ENCODE measurements at places on chromosomes 5 and 9.

GRCh38 chr5:40524677-40525076 lies 155.0 kb upstream of the PTGER4 start:
- no peak for DNase-seq

DNA sequence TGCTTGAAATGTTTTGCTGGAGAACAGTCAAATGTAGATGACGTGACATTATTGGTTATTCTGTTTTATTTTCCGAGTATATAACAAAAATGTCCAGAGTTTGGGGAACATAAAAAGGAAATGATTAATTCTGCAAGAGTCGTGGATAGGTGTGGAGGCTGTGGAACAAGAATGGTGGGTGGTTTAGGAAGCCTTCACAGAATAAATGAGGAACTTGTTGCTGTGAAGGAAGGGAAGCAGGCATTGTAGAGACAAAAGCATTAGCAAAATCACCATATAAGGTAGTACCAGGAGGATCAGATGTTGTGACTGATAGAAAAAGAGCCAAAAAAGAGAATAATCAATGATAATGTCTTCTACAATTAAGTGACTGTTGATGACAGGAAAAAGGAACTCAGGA lies 66.2 kb upstream of the CNTLN start:
- no peak for DNase-seq

- no peak for DNase-seq
These were observed 8.2 kb downstream of the GNE start for GRCh38 chr9:36250079-36250478.

GRCh38 chr5:112933651-112934365 lies 11.8 kb upstream of the REEP5 start:
- no peak for DNase-seq

- DNase-seq = no peak
These were observed 470.6 kb downstream of the CCDC171 start for GRCh38 chr9:16023446-16023845.

- no peak for DNase-seq
These were observed 146.4 kb downstream of the GCNT1 start for GRCh38 chr9:76605321-76605900.

GRCh38 chr5:100797861-100798260 lies 105.2 kb downstream of the ST8SIA4 start:
- DNase-seq = no peak

DNA sequence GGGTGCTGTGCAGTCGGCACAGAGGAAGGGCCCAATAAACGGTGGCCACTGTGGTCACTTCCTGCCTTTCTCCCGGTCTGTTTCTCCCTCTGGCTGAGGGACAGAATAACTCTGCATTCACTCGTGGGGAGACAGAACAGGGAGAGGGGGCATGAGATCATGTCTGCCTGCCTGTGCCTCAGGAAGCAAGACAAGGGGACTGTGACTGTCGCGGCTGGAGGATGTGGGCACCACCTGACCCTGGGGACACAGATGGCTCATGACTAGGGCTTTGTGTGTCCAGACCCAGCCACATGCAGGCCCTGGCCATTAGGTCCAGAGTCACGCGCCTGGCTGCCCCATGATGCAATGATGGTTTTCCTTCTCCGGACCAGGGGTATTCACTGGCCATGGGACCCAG lies 5.8 kb downstream of the TRUB2 start:
- DNase-seq = no peak

DNA sequence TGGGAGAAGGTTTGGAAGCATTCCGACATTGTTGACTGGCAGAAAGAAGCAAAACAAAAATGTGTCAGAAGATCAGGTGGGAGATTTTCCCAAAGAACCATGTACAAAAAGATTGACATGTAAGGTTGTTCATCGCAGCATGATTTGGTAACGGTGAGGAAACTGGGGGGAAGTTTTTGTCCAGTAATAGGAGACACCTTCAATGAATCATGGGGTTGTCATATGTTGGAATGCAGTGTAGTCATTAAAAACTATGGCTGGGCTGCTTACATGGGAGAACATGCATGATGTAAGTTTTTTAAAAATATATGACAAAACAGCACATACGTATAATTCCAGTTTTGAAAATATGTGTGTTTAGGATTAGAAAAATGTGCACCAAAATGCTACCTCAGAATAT lies 50.5 kb downstream of the HSD17B3 start:
- no peak for DNase-seq

DNA sequence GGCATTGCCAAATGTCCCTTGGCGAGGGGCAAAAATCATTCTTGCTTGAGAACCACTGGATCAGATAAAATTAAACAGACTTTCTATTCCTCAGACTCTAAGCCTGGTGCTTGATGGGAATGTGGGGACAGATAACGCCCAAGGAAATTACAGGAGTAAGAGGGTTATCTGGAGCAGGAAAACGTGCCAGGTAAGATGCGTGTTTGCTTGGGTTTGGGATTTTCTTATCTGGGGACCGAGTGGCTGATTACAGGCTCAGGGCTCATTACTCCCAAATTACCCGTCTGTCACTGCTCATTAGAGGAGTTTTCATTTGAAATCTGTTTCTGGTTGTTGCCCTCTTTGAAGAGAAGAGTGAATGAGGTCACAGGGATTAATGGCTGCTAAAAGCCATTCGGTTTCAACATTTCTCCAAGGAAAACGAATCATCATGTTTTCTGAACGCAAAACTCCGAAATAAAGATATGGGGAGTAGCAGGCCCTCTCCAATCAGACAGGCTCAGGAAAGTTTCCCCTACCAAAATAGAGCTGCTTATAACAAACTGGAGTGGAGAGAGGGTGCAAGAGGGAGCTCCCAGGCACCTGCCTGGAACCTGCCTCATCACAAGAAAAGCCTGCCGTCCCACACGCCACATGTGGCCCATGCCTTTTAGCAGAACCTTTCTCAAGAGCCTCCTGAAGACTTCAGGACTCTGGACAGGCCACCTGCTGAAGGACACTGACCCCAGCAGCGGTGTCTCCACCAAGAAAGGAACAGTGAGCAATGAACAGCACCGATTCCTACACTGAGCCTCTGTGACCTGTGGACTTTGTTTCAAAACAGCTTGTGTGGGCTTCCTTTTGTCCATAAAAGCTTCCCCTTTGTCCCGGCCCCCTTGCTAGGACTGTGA lies 136.4 kb downstream of the ICE1 start:
- no peak for DNase-seq

- DNase-seq = no peak
These were observed 28.8 kb downstream of the ADAMTSL2 start for GRCh38 chr9:133563291-133563796.

DNA sequence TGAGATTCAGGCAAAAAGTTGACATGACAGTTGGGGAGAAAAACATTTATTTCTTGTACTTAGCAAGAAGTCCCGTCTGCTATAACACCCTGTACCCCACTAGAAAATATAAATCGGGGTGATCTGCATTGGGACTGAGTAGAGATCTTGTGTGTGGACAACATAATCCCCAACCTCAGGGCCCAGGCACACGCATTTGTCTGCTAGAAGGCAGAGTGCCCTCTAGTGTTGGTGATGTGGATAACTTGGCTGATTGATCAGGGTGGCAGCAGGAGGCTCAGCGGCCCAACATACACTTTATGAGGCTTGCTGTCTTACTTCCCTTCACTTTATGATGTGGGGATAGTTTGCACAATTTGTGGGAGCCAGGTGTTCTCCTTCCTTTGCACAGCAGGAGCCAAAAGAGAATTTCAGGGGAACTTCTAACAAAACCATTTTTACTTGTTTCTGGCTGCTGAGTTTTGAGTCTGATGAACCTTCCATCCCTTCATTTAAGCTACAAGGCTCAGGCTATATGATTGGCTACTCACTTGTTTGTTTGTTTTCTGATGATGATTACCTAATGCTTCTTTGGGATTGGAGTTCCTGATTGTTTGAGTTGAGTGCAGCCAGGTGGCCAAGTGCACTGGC lies 263.2 kb downstream of the DMAC1 start:
- DNase-seq = peak; percentile 60

DNA sequence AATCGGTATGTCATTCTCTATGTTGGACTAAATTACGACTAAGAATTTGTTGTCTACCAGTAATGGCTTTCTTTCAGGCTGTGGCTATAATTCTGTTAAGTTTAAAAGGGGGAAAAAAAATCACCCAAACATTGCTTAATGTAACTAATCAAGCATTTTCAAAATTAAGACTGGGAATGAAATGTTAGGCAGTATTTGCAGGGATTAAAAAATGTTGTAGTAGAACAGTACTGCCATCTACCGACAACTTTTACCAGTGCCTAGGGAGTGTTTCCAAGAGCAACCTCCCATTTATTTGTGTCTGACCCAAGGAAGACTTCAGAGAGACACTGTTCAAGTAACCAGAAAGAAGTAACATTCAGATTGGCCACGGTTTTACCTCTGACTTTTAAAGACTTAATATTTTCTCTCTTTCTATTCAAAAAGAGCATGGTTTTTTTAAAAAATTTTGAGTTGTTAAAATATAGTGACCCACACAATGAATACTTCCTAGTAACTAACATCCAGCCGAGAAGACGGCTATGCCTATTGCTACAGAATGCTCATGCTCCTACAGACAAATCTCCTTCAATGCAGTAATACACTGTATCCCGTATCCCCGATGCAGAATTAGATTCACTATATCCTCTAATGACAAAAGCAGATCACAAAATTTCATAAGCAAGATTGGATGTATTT lies 92.4 kb downstream of the ARL15 start:
- no peak for DNase-seq

GRCh38 chr9:124551472-124552272 lies 44.5 kb upstream of the NR5A1 start:
- no peak for DNase-seq

- DNase-seq = no peak
These were observed 27.3 kb downstream of the SLC31A2 start for GRCh38 chr9:113178087-113178486.

DNA sequence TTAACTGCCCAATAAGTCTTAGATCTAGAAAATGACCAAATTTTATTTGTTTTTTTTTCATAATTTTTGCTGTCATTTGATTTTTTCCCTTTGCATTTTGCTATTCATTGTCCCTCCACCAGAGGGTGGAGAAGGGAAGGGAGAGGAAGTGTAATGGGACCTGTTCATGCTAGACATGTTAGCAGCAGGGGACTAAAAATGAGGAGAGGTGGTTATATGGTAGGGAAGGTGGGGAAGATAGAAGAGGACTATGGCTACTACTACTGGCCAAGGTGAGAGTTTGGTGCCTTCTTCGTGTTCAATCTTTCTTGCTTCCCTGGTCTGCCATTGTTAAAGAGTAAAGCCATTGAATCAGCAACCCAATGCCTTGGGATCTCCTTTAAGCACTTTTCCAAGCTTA lies 6.4 kb downstream of the GRIA1 start:
- no peak for DNase-seq

DNA sequence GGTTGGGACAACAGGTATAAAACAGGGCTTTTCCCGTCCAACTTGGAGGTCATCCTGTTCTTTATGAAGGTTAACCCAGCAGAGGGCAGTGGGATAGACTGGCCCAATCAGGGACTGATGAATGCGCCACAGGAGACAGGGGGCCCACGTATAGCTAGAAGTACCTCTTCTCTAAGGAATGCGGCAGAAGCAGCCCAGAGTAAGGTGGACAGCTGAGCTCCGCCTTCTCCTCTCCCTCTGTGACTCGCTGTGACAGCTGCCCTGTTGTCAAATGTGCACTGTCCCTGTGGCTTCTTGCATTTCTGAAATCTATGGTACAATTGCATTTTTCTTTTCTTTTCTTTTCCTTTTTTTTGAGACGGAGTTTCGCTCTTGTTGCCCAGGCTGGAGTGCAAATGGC lies 306.6 kb downstream of the FBXL7 start:
- DNase-seq = no peak

- DNase-seq = no peak
These were observed 113.5 kb upstream of the PCA3 start for GRCh38 chr9:76650692-76651091.

GRCh38 chr5:110956280-110956912 lies 115.1 kb upstream of the TSLP start:
- DNase-seq = no peak

DNA sequence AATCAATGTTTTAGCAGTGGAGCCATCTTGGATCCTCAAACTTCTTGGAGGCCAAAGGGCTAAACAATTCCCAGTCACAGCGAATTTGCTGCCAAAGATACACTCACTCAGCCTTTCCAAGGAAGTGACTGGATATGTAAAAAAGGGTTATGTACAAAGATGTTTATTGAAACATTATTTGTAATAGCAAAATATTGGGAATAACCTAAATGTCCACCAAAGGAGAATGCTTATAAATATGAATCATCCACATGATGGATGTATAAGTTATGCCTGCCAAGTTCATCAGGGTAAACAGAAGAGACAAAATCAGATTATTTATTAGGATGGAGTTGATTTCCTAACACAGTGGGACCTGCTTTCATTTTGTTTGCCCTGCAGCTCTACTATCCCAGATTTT lies 145.2 kb upstream of the ABCA1 start:
- no peak for DNase-seq

GRCh38 chr5:34914671-34915138 lies 599 bp downstream of the RAD1 start:
- peak; percentile 63 for DNase-seq

DNA sequence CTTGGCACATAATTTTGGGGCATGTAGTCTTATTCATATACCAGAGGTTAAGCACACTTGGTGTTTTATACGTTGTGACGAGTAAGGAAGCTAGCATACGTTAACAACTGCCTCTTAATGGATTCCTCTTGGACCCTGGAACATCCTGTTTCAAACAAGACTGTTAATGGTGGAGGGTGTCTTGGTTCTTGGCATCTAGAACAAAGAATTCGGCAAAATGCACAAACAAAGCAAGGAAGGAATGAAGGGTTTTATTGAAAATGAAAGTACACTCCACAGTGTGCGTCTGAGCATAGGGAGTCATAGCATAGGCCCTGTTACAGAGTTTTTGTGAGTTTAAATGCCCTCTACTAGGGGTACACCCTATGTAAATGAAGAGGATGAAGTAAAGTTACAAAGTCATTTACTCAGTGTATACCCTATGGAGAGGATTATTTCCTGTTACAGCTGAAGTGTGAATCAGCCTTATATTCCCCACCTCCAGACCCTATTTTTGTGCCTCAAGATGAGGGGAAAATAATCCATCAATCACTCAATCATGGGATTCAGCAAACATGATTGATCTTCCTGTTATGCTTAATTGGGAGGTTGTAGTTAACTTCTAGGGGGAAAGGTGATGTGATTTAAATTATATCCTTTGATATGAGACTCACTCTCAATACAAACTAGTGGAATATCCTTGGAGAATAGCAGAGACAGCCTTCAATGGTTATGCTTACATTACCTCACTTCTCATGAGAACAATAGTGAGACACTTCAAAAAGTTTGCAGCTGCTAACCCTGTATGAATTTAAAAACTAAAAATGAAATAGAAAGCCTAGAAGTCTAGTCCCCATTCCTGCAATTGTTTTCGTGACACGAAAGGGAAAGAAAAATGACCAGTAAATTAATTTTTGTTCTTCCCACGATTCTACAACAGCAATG lies 84.9 kb upstream of the MYO10 start:
- no peak for DNase-seq

- DNase-seq = no peak
These were observed 91.1 kb upstream of the TBCA start for GRCh38 chr5:77867194-77867691.

- DNase-seq = no peak
These were observed 23.2 kb downstream of the STK10 start for GRCh38 chr5:172164769-172165212.

GRCh38 chr5:106314221-106314824 lies 1356.4 kb downstream of the EFNA5 start:
- no peak for DNase-seq

- DNase-seq = no peak
These were observed 84.6 kb downstream of the PAPPA start for GRCh38 chr9:116238225-116238624.

Data from activated CD8-positive, alpha-beta memory T cell treated with anti-CD3 and anti-CD28 coated beads, Interleukin-2, amount 50 U/mL, for 48 hours (primary cell).